ENCODE measurements at places on chromosomes 16 and 17. TPM values are rescaled to one million over a fixed set of nuclear protein-coding genes. Genes with fewer than 3 reads are reported as not detected.

The DRC3 gene
- 7.4 TPM for polyA plus RNA-seq

- DNase-seq: peak; percentile 60
Measured at GRCh38 chr16:20385844-20386832, 18.4 kb downstream of the PDILT start.

DNA sequence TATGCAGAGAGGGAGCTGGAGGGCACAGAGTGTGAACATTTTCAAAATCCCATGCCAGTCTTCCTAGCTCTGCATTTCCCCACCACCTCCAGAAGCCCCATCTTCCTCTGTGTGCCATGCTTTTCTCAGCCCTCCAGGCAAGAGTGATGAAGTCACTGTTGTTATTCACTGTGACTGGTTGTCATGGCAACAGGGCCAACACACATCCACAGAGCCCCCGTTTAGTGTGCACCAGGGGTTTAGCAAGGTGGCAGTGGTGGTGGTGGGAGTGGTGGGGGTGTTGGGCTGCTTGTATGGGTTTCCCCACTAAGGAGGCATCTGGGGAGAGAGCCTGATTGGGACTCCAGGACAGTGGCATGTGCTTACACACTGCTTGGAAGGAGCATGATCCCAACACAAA, 309.9 kb upstream of the ASIC2 start:
- DNase-seq: no peak

DNA sequence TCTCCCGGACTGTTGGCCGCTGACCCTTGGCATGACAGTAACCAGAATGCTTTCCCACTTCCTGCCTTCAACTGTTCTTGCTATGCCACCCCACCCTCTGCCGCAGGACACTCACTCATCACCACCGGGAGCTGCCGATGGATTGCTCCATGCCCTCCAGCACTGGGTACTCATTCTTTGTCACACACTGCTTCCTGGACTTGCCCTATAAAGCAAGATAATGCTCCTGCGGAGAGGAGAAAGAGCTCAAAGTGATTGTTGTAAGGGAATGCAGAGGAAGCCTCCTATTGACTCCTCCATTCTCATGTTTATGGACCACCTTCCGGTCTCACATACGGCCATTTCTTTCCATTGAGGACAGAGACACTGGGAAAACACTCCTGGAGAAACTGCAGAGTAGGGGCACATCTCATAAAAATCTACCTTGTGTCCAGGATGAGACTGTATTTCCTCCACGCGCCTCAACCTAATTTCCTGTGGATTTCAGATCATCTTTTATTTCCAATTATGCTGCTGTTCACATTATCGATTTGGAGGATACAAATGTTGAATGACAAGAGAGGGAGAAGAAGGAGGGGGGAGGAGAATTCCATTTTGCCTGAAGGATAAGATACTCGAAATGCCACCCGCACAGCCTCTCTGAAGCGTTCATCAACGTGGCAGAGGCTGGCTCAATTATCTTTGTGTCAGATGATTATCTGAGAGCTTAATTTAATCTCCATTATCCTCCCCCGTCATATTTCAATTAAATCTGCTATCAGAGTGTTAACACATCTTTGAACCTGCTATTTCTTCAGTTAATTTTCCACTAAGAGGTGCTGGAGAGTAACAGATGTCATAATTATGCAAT, 486.1 kb upstream of the SALL1 start:
- no peak for DNase-seq

DNA sequence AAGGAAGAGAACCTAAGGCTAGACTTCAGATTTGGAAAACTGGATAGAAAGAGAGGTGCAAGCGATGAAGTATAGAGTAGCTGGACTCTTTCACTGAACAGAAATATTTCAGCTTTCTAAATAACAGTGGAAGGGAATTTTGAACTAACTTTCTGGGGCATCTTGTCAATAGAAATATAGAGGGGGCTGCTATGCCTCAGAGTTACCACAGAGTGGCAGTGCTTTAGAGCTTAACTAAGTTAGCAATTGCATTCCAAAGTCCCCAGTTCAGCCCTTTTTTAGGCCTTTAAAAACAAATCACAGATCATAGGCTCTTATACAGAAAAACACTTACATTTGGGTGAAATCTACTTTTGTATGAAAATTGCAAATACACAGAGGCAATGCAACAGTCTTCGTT, 154.2 kb upstream of the CDH8 start:
- DNase-seq: peak; percentile 3

DNA sequence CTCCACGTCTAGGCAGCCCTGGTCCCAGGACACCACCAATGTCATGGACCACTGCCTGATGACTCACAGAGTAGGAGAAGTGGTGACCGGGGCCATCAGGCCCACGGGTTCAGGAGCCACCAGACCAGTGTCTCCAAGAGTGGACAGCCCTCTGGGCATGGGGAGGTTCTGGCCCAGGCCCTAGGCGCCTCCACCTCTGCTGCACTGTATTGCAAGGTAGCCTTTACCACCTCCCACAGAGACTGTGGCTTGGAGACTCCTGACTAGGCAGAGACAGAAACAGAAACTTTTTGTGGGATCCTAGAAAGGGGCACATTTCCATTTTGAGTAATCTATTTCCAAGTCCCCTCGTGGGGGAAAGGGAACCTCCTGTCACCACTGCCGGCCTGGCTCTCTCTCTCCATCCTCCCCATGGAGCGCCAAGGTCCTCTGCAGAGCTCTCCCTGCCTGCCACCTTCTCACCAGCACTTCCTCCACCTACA, 2.9 kb downstream of the CDIP1 start:
- DNase-seq: no peak

The GHDC gene
- 12.9 TPM for polyA plus RNA-seq

All from muscle of back (tissue), 13 donors.